ENCODE measurements at places on chromosomes 7 and 10.
A peak's percentile ranks its signal among the peaks of the same experiment; 100 is the strongest.

- DNase-seq = no peak
These were observed 59.1 kb downstream of the ARMC3 start for GRCh38 chr10:22986771-22987542.

DNA sequence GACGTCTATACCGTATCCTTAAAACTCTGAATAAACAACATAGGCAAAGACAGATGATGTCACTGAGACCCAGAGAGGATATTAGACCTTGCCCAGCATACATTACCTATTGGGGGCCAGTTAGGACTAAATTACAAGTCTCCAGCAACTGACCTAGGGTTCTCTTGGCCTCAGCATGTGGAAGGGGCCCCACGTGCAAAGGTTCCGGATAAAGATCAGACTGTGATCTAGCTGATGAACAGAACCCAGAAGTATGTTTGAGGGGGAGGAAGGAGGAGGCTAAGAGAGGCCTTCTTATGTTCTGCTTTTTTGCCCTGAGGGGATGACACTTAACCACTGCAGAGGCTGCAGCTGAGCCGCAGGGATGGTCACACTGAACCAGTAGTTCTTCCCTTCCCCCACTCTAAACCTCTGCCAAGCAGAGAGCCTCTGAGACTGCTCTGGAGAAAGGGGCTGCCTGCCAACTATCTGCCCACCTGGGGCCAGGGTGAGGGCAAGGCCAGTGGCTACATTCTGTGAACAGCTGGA lies 24.0 kb upstream of the KMT2C start:
- peak; percentile 45 for DNase-seq

DNA sequence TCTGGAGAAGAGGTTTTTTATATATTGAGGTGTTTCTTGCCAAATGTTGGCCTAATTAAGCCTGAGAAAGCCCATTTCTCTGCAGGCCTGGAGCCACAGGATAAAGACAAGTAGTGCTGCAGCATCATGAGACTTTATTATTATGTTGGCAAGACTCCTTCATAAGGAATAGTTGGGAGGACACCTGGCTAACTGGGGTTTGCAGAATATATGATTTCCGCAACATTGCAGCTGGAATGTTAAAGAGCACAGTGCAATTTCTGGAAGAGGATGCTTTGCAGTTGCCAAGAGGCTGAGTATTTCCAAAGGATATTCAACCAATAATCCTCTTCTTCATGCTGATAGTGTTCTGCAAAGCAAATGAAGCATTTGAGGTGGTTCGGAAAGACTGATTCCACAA lies 1512.8 kb upstream of the LRRTM3 start:
- DNase-seq = no peak

GRCh38 chr7:95435422-95435780 lies 573 bp upstream of the PON2 start:
- no peak for DNase-seq

DNA sequence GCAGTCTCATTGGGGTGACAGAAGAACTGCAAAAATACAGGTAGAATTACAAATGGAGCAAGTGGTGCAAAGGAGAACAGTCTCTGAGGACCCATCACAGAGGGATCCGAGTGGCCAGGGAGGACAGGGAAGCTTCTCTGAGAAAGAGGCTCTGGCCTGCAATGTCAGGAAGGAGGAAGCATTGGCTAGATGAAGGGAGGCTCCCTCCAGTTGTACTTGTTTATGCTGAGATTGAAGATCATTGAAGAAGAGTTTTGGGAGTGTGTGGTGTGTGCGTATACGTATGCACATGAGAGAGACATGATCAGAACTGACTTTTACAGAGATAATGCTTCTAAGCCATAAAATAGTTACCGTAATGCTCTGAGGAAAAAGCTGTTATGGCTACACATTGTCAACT lies 274.7 kb upstream of the FZD8 start:
- no peak for DNase-seq

DNA sequence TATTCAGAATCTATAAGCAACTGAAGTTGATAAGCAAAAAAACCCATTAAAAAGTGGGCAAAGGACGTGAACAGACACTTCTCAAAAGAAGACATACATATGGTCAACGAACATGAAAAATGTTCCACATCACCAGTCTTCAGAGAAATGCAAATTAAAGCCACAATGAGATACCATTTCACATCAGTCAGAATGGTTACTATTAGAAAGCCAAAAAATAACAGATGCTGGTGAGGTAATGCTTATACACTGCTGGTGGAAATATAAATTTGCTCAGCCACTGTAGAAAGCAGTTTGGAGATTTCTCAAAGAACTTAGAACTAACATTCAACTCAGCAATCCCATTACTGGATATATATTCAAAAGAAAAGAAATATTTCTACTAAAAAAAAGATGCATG lies 332.8 kb upstream of the PLXDC2 start:
- DNase-seq = no peak

GRCh38 chr10:34538281-34538829 lies 276.7 kb downstream of the PARD3 start:
- no peak for DNase-seq

- no peak for DNase-seq
These were observed 110.5 kb downstream of the VWC2 start for GRCh38 chr7:49883933-49884332.

DNA sequence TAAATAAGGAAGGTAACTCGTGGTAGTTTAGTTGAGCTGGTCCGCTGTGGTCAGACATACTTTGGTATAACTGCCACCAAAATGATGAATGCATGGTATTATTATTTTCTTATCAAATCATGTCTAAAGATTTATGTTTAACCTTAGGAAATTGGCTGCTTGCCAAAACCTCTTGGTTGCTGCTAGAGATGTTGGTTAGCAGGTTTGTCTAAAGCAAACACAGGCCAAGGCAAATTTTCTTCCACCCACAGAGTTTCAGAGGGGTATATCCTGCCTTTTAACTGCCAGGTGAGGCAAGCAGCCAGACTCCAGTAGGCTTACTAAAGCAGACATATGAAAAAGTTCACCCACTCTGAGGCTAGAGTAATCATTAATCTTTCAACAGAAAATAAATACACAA lies 101.4 kb downstream of the SEMA3E start:
- peak; percentile 77 for DNase-seq

DNA sequence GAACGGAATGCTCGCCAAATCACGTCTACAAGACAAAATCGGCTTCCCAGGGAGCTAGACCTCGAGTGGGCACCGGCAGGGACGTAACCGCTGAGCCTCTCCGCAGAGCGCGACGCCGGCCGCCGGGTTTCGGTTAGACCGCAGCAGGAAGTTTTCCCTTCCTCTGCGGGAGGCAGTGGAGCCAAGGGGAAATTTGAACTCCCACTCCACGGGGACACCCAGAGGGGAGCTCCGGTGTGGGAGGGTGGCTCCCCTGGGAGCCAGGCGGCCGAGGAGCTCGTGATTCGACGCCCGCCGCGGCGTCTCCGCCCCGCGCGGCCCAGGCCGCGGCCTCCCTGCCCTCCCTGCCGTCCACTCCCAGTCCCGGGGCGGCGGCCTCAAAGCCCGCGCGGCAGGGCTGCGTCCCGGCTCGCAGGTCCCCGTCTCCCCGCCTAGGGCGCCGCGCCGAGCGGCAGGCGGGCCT lies 426 bp downstream of the SYPL1 start:
- peak; percentile 4 for DNase-seq

GRCh38 chr7:41861642-41862041 lies 158.8 kb upstream of the INHBA start:
- no peak for DNase-seq

DNA sequence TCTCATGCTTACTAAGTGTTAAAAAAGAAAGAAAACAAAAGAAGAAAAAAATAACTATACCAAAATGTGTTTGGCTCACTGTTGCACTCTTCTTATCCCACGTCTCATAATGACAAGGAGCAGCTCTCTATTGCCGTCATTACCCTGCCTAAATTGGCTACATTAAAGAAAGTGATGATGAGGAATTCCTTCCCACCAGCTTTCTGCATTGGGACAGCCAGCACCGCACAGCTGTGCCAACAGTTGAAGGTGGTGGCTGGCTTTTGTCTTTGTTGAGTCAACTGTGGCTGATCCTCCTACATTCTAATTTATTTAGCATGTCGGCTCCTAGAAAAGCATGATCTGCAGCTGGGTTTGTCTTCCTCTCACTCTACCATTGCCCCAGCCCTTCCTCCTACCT lies 751.8 kb downstream of the KCNMA1 start:
- no peak for DNase-seq

GRCh38 chr7:23469961-23470250 lies 385 bp downstream of the IGF2BP3 start:
- no peak for DNase-seq

DNA sequence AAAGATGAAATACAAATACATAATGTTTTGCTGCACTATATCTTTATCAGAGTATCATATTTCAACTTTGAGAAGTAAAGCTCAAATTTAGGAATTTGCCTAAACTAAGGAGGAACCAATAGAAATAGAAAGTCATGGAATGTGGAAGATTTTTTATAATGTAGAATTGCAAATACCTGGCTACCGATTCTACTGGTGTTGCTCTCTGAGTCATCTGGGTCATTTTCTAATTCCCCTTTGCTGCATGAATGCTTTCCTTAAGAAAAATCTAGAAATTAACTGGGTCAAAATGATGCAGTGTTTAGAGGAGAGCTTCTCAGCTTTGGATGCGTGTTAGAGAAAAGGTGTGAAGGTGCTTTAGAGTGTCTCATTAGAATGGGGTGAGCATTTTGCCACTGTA lies 568.9 kb upstream of the ANKRD30A start:
- no peak for DNase-seq

GRCh38 chr7:102916881-102917280 lies 4.1 kb downstream of the LRRC17 start:
- no peak for DNase-seq

DNA sequence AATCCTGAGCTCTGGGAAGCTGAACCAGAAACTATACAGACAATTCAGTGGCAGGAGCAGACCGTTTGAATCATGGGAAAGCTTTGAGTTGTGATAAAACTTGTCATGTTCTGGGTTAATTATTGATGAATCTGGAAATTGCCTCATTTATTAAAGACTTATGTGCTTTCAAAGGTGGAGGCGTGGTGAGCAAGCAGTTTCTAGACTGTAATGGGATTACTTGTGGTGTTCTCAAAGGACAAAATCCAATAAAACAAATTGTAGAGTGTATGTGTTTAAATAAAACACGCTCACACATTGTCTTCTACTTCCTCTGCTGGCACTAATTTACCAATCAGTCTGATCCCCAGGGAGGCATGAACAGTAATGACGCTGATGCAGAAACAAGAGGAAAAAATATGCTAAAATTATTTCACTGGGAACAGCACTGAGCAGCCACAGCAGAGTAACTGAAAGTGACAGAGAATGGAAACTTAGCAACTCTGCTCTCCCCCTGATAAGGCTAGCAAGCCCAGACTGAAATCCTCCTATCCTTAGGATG lies 25.1 kb downstream of the PARD3 start:
- DNase-seq = no peak

- no peak for DNase-seq
These were observed 8.1 kb upstream of the POLD2 start for GRCh38 chr7:44131173-44132029.

GRCh38 chr10:105413997-105414396 lies 772.9 kb downstream of the SORCS3 start:
- DNase-seq = no peak

DNA sequence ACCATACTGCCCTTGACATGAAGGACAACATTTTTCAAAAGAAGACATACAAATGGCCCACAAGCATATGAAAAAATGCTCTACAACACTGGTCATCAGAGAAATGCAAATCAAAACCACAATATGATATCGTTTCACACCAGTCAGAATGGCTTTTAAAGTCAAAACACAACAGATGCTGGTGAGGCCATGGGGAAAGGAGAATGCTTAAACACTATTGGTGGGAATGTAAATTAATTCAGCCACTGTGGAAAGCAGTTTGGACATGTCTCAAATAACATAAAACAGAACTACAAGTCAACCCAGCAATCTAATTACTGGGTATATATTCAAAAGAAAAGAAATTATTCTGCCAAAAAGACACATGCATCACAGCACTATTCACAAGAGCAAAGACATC lies 4.2 kb upstream of the NT5C3A start:
- no peak for DNase-seq

DNA sequence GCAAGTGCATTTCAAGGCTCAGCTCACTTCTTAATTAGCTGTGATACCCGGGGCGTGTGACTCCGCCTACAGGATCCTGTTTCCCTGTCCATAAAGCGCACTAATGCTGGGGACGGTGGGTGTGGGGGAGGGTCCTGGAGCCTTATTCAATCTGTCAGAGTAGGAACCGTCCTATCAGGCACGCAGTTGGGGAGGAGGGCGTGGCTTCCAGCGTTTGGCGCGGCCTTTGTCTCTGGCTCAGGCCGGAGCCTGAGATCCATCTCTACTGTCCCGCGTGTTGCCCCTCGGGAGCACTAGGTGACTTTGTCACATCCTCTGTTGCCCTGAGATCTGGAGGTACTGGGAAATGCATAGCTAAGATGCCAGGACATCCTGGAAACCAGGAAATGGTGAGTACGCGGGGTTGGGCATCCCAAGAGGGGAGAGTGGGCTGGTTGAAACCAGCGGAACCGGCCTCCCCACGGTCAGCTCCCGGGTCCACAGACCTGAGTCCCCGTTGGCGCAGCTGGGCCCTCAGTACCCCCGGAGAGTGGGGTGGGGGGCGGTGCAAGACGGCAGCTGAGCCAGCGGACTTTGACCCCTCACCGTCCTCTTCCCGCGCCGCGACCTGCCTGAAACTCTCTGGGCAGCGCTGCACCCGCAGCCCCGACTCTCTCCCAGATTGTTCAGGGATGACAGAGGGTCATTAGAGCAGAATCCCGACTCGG lies 104.4 kb upstream of the ZNF92 start:
- DNase-seq = peak; percentile 36

GRCh38 chr10:124685261-124685660 lies 58.9 kb downstream of the FAM53B start:
- no peak for DNase-seq

DNA sequence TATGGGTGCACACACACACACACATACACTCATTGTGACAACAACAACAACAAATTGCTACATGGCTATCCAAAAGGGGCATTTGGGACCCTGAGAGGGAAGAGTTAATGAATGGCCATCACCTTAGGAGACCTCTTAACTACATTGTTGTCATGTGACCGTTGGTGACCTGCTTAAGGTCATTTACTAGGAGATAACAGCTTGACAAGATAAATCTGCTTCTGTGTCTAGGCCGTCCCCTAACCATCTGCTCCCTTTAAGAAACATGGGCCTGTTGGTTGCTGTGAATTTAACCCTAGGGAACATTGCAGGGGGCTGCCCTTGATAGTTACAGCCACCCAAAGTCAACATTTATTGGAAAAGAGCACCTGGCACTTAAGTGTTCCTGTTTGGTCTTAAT lies 29.7 kb downstream of the C1QL3 start:
- DNase-seq = no peak
